ENCODE measurements at places on chromosomes 16 and 17. TPM values are rescaled to one million over a fixed set of nuclear protein-coding genes. Genes with fewer than 3 reads are reported as not detected.

Gene CD300LB
- not detected for total RNA-seq

Gene AGRP
- total RNA-seq = not detected

Gene UTS2R
- not detected for total RNA-seq

Gene EVI2A
- 99.5 TPM for total RNA-seq

Gene CHST6
- not detected for total RNA-seq

Gene GNPTG
- total RNA-seq = 40.1 TPM

Gene IGFALS
- total RNA-seq = 0.15 TPM

Gene MFSD6L
- 0.55 TPM for total RNA-seq

Gene YPEL2
- total RNA-seq = 16.5 TPM

Gene SP2
- 27.7 TPM for total RNA-seq

Gene SDK2
- total RNA-seq = 20.9 TPM

Gene AIPL1
- not detected for total RNA-seq

Gene CHST4
- total RNA-seq = not detected

Gene OR1A1
- total RNA-seq = not detected

Gene HAS3
- 0.43 TPM for total RNA-seq

Gene HSD17B1
- 0.73 TPM for total RNA-seq

Gene KRTAP4-1
- not detected for total RNA-seq

Gene TBX2
- total RNA-seq = not detected

Gene SPSB3
- total RNA-seq = 53.7 TPM

Data from activated naive CD4-positive, alpha-beta T cell treated with anti-CD3 and anti-CD28 coated beads, Interleukin-2, amount 10 ng/mL, durations not matched to agents 5 hours and 36 hours (primary cell).